Left colon (tissue), 2 donors: ENCODE measurements at places on chromosomes 2 and 18.
A peak's percentile ranks its signal among the peaks of the same experiment; 100 is the strongest.

- DNase-seq: peak; percentile 40
Observed at GRCh38 chr2:69742322-69742952, 503 bp downstream of the ANXA4 start.

DNA sequence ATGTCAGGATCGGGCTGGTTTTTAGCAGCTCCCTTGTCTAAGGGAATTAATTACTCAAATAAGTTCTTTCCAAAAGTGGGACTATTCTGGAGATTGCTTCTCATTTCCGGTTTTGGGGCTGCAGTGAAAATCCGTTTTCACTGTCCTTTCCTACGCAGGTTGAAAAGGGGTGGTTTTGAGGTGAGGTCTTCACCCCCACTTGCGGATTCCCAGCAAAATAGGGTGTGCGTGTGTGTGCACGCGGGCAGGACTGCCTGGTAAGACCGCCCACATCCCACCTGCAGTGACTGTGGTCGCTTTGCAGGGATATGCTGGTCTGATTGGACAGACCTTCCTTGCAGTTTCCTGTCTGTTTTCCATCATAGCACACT lies 472 bp upstream of the PLEKHM3 start:
- no peak for DNase-seq

- no peak for DNase-seq
Observed at GRCh38 chr2:204989877-204990276, 444.6 kb downstream of the PARD3B start.

DNA sequence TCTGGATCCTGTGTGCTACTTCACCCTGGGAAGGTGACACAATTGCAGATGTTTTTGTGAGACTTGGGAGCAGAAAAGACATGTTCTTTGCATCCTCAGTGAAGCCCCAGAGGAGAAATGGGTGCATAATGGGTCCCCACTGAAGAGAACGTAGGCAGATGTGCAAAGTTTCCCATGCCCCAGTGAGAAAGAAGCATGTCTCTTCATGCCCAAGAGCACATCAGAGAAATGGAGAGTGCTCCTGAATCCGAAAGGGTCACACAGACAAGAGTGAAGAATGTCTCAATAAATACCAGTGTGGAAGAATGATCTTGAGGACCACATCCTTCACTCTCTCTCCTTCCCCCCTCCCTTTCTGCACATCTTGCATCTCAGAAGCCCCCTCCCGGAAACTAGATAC lies 167.7 kb downstream of the TMEM247 start:
- no peak for DNase-seq

- DNase-seq: no peak
Observed at GRCh38 chr2:169523681-169524080, 14.2 kb downstream of the KLHL41 start.

- no peak for DNase-seq
Observed at GRCh38 chr18:54558609-54559585, 32.1 kb upstream of the DYNAP start.

GRCh38 chr2:65368468-65368867 lies 63.9 kb downstream of the SPRED2 start:
- DNase-seq: no peak

DNA sequence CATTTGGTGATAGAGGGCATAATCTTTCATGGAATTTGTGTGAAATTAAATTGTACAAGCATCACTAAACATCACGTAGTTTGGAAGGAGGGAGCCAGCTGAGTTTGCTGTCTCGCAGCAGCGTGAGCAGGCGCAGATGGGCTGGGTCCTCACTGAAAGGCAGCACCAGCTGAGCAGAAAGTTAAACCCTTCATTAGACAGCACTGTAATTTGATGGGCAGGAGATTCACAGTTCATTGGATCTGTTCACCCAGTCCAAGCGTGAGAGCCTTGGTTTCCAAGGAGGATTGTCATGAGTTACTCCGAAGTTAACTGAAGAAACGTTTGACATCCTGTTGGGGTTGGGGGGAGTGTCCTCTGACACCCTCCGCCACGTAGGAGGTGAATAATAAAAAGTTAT lies 89.8 kb upstream of the NFATC1 start:
- no peak for DNase-seq

- no peak for DNase-seq
Observed at GRCh38 chr2:36545871-36546416, 52.0 kb downstream of the FEZ2 start.

- DNase-seq: no peak
Observed at GRCh38 chr2:19575641-19576040, 217.2 kb upstream of the OSR1 start.

- DNase-seq: peak; percentile 31
Observed at GRCh38 chr18:79575891-79576685, 103.5 kb upstream of the CTDP1 start.

- peak; percentile 61 for DNase-seq
Observed at GRCh38 chr2:70258532-70258875, 567 bp downstream of the PCYOX1 start.

- DNase-seq: no peak
Observed at GRCh38 chr18:48023334-48024008, 93.0 kb upstream of the SMAD2 start.

DNA sequence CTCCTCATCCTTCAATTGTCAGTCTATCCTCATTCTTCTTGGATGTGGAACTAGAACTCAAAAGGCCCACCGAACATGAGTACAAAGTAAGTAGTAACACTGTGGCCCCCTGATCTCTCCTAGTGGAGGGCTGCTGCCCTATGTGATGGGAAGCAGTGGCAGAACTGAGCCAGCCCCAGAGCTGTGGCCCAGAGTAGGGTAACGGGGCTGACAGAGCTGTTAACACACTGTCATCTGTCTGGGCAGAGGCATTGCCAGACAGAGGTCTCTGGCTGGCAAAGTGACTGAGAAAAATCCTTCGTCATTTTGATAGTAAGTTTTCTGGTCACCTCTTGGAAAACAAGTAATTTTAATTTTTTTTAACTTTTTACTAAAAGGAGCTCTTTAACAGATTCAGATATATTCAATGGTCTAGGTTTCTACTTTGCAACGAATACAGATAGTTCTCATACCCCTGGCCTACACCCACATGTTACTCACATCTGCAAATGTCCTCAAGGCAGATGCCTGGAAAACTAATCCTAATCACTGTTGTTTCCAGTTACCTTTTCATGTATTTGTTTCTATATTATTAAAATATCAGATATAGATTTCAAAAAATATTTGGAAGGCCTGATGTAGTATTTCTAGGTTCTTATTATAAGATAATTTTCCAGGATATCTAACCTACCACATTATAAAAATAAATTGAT lies 588.7 kb downstream of the CPS1 start:
- no peak for DNase-seq

- DNase-seq: no peak
Observed at GRCh38 chr18:63002803-63003445, 287.6 kb downstream of the PHLPP1 start.

DNA sequence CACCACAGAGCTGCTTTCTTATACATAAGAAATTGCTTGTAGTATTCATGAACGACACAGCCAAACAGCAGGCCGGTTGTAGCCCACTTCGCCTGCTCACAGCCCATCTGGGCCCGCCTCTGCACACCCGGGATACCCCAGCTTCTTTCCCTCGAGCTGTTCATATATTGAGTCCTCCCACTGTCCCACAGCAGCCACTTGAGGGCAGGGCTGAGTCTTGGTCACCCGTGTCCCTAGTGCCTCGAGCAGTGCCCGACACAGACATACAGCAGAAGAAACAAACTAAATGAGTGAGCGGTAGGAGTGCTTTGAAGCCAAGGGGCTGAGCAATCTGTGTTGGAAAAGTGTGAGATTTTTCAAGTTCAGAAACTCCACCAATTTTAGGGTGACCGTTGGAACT lies 251.4 kb downstream of the KLHL29 start:
- no peak for DNase-seq

- DNase-seq: no peak
Observed at GRCh38 chr18:58966005-58966677, 101.5 kb downstream of the ZNF532 start.

DNA sequence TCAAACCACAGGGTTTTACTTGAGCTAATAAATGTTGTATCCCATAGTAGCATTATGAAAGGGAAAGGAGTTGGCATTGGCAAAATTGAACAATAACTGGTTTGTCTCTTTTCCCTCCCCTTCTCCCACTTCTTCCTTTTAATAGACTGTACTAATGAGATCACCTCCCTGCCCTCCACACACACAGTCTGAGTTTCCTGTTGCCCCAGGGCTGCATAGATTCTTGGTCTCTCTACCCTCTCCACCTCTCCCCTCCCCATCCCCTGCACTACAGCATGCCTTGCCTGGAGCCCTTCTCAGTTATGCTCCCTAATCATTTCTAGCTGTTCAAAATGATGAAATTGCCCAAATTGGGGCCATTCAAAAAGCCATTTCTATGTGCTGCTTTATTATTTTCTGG lies 37.2 kb upstream of the NEMP2 start:
- no peak for DNase-seq

GRCh38 chr2:238106698-238107524 lies 6.8 kb downstream of the ESPNL start:
- no peak for DNase-seq

GRCh38 chr2:82411071-82411470 lies 2048.0 kb downstream of the SUCLG1 start:
- DNase-seq: no peak

GRCh38 chr2:231360401-231360800 lies 35.1 kb upstream of the B3GNT7 start:
- no peak for DNase-seq

- DNase-seq: no peak
Observed at GRCh38 chr18:77671456-77672167, 422.0 kb downstream of the GALR1 start.

DNA sequence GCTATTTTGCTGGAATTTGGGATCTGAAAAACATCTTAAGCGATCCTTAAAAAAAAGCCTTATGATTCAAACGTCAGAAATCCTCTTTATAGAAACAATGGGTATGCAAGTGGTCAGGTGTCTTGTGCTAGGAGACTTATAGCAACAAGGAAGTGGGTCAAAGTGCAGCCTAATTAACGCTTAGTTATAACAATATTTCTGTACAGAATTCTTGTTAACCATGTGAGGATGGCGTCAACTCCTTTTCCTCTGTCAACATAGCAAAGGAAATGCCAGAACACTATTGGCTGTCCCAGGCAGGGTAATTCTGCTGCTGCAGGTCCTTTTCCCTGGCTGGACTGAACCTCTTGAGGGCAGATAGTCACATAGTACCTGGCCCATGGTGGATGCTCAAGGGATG lies 189.4 kb downstream of the MSH2 start:
- DNase-seq: no peak

DNA sequence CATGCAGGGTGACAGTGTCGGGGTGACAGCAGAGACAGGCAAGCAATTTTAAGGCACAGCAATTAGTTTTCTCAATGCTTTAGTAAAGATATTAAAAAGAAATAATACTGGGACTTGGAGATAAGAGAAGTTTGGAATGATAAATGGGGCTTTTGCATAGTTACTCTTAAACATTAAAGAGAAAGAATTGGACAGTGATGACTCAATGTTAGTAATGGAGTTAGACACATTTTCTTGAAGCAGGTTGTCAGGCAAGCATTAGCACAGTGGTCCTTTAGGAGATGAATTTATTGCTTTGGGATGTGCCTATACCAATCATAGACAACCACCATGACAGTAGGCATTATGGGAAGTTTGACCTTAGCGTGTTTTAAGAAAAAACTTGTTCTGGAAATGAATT lies 228.3 kb upstream of the RAB12 start:
- no peak for DNase-seq

DNA sequence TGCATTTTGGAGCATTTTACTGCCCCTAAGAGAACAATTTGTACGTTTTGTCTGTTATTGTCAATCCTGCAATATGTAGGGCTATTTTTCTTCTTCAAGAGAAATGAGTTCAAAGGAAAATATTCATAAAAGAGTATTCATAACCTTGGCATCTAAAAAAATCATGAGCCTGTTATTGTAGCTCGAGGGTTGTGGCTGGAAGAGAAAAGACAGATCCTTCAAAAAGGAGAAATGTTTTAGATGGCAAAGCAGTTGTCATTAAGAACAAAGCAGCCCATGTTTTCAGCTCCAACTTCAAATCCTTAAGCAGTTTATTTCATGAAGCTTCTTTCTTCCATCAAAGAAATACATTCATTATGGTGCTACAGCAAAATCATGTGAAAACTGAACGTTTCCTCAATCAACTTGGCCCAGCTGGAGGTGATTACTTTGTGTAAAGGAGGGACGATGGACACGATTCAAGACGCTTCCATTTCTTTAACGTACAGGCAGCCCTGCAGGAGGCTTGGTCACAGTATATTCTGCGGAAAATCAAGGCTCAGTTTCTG lies 31.4 kb downstream of the QPCT start:
- no peak for DNase-seq

DNA sequence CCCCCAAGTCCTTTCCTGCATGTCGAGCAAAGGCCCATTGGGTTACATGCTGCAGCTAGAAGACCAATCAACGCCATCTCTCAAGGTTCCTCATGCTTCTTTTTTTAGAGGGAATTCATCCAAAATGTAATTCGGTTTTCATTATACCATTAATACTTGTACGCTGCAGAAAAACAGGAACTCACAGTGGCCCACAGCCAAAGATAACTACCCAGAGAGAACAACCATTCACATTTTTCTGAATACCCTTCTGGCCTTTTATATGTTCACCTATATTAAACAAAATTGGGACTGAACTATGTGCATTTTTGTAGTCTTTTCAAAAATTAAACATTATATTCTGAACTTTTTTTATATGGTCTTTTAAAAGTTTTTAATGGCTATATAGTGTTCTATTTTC lies 25.8 kb downstream of the FARP2 start:
- DNase-seq: no peak

DNA sequence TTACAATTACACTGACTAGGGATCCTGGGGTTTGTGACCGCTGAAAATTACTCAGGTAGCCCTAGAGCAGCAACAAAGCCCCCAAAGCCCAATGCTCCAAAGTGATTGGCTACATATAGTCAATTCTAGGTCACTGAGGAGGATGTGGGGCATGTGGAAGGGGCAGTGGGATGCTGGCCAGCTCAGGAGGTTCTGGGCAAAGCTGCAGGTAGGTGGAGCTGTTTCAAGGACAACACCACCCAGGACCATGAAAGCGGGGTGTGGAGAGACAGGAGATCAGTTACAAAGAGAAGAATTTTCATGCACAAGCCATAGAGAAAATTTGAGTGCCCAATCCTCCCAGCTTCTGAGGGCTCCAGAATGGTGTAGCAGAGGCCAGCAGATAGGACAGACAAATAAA lies 75.0 kb upstream of the CCDC85A start:
- DNase-seq: no peak

GRCh38 chr18:46434629-46435028 lies 222.4 kb downstream of the LOXHD1 start:
- no peak for DNase-seq

DNA sequence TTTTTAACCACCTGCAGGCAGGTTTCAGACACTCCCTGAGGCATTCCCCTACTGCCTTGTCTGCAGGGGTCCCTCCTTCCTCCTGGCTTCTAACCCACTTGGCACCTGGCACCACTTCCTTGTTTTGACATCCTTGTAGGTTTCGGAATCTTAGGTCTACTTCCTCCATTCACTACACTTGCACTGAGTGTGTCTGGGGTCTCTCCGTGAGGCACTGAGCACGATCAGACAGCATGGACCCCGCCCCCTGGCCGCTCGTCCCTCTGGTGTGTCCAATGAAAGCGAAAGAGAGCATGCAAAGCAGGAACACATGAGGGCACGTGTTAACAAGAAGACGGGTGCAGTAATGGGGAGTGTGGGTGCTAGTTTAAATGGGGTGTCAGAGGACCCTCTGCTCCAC lies 63.8 kb downstream of the HAUS1 start:
- DNase-seq: peak; percentile 68

GRCh38 chr2:149625671-149626070 lies 38.1 kb upstream of the MMADHC start:
- no peak for DNase-seq
